ENCODE measurements at places on chromosomes 13 and 19.

- no peak for DNase-seq
Measured at GRCh38 chr13:69487576-69487975, 620.0 kb upstream of the ATXN8OS start.

DNA sequence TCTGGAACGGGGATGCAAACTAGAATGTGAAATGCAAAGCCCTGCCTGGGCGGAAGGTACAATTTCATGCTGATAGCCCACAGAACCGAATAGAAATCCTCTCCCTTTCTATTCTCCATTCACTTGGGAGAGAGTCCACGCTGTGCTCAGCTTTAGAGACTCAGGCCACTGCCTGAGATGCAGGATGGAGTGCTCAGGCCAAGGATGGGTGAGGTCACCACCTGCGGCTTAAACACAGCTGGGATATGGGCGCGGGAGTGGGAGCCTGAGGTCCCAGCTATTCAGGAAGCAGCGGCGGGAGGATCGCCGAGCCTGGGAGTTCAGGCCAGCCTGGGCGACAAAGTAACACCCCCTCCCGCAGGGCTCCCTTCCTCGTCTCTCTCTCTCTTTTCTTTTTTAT lies 446 bp upstream of the ZNF83 start:
- DNase-seq = peak; percentile 69

- DNase-seq = no peak
Measured at GRCh38 chr13:43433691-43434141, 353.1 kb downstream of the ENOX1 start.

DNA sequence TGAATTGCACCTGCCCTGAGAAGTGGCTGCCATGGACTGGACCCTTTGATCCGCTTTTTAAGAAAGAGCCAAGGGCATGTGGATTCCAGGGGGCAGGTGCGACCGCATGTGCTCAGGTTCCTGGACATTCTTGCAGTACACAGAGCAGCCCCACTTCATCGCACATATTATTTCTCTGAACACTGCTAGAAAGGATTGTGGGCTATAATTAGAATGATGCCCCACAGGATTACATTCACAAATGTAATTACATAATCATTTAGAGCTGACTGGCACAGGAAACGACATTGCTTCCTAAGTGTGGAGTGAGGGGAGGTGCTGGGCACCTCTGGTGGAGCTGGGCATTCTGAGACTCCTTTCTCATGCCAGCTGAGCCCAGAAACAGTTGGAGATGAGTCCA lies 37.5 kb upstream of the VSTM2B start:
- DNase-seq = no peak

DNA sequence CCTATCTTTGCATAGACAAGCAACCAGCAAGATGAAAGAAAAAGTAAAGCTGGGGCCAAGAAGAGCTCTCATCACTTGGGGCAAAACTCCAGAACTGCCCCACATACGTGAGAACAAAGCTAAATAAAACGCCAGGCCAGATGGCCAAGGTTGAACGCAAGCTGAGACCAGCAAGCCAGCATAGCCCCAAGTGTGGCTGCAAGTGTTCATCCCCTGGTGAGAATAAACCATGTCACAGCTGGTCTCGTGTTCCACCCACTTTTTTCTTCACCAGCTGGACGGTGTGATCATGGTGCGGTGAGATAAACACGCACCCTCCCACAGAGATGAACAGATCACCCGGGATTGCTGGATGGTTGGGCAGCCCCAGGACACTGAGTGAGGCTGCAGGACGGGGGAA lies 109.6 kb upstream of the CACNA1A start:
- no peak for DNase-seq

- DNase-seq = no peak
Measured at GRCh38 chr19:2223391-2223790, 12.7 kb downstream of the PLEKHJ1 start.

GRCh38 chr13:25024175-25024574 lies 71.8 kb upstream of the PABPC3 start:
- DNase-seq = no peak

GRCh38 chr13:36480726-36481427 lies 48.6 kb downstream of the CCNA1 start:
- DNase-seq = no peak

- no peak for DNase-seq
Measured at GRCh38 chr19:40055049-40055448, 982 bp downstream of the ZNF780B start.

- DNase-seq = peak; percentile 88
Measured at GRCh38 chr19:21604351-21604926, 99.0 kb downstream of the ZNF429 start.

DNA sequence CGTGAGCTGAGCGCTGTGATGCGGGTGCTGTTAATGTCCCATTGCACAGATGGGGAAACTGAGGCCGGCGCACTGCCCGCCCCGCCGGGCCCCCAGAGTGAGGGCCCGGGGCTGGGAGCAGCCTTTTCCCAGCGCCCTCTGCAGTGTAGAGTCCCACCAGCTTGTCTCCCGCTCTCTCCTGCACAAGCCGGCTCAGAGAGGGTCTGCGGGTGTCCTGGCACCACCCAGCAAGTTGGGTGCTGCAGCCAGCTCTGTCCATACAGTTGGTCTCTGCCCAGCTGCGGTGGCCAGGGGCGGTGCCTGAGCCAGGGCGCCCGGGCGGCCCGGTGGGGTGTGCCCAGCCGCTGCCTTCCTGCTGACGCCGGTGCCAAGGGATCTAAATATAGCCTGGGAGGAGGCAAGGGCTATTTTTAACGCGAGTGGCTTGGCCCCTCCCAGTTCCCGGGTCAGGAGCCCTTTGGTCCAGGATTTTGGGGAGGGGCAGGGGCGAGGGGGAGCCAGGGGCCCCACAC lies 19.3 kb downstream of the GADD45B start:
- DNase-seq = peak; percentile 95

GRCh38 chr13:98934243-98934642 lies 43.6 kb downstream of the DOCK9 start:
- DNase-seq = no peak
